ENCODE measurements at places on chromosomes 6 and 20.

DNA sequence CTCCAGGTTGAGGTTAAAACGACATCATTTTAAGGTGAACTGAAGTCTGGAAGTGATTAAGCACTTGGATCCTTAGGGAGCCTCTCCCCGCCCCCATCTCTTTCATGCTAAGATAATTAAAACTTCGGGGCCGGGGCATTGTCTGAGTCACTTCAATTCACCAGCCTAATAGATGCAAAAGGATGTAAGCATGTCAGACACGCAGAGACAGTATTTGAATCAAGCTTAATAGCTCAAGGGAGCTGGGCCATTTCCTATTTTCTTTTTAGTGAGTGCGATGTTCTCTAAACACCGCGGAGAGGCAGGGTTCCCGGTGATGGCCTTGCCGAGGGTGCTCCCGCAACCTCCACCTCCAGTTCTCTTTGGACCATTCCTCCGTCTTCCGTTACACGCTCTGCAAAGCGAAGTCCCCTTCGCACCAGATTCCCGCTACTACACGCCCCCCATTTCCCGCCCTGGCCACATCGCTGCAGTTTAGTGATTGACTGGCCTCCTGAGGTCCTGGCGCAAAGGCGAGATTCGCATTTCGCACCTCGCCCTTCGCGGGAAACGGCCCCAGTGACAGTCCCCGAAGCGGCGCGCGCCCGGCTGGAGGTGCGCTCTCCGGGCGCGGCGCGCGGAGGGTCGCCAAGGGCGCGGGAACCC is 516 bp upstream of the IRF4 start:
- DNase-seq: no peak

GRCh38 chr6:88865275-88865674 is 98.1 kb downstream of the RNGTT start:
- no peak for DNase-seq

- DNase-seq: no peak
These were observed 70.6 kb upstream of the EYA4 start for GRCh38 chr6:133170602-133171001.

DNA sequence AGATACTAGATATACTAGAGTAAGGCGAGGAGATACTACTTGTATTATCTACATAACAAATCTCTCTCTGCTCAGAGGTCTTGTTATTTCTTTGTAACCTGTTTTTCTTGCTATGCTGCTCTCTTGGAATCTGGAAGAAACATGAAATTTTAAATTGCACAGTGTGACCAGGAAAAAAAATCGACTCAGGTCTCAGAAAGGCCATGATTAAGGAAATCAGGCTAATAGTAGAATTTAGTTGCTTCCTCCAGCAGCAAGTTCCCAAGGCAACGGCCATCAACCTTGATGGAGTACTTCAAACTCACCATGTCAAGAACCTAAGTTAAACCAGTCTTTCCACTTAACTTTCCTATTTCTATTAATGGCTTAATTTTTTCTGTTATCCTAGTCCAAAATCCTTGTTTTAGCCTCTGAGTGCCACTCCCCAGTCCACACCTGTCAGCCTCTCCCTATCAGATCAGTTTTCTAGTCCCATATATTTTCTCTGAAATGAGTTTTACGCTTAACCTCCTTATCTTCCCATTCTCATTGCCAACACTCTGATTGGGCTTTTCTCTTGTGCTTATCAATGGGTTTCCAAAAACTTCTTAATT is 87.7 kb upstream of the BEND3 start:
- no peak for DNase-seq

- no peak for DNase-seq
These were observed 27.8 kb upstream of the PREP start for GRCh38 chr6:105430685-105431084.

GRCh38 chr6:46821458-46821881 is 28.3 kb downstream of the MEP1A start:
- no peak for DNase-seq

DNA sequence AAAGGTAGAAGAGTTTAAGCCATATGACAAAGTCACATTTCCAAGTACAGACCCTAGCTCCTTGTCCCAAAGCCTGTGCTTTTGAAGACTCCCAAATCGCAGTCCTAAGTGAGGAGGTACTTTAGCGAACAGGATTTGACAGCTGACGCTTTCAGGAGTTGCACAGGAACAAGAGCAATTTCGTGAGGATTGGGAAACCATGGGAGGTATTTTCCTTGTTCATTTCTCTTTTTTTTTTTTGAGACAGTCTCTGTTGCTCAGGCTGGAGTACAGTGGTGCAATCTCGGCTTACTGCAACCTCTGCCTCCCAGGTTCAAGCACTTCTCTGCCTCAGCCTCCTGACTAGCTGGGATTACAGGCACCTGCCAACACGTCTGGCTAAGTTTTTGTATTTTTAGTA is 150.6 kb downstream of the MTHFD1L start:
- no peak for DNase-seq

DNA sequence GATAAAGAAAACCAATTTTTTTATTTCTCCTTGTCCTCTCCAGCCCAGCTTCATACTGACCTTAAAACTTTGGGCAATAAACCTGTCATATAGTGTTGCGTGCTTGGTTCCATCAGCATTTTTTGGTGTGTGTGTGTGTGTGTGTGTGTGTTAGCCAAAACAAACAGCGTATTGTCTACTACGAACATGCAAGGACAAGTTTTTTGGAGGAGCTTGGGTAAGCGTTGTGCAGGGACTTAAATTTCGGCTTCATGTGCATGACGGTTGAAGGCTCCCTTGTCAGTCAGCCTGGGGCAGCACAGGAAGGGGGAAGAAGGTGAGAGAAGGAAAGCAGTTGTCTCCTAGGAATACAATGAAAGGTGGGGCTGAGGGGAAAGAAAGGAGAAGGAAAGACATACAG is 62.0 kb upstream of the PAX1 start:
- DNase-seq: no peak

All from LoVo (cell line).